Central memory CD4-positive, alpha-beta T cell (primary cell): ENCODE measurements at places on chromosomes 1 and 21.
A peak's percentile ranks its signal among the peaks of the same experiment; 100 is the strongest.

- DNase-seq = no peak
These were observed 30.6 kb downstream of the IFNAR1 start for GRCh38 chr21:33355355-33355754.

DNA sequence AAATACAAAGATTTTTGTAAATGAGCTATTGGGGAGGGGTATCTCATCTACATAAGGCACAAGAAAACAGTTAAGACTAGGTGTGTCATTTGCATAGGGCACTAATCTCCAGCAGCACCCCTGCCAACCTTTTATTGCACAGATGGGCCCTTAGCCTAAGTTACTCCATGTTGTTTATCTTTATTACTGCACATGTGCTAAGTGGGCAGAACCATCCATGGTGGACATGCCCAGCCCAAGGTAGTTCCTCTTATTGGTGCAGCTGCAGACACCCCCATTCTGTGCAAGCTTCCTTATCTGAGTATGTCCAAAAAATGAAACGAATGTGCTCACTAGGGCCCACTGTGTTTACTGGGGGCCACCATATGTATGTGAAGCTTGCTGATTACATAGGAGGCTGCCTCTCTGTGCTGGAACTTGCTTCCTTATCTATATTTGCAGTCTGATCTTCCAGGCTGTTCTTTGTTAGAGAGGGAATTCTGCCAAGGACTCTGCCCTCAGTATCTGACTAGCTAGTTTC is 77.3 kb upstream of the NEK7 start:
- DNase-seq = no peak

DNA sequence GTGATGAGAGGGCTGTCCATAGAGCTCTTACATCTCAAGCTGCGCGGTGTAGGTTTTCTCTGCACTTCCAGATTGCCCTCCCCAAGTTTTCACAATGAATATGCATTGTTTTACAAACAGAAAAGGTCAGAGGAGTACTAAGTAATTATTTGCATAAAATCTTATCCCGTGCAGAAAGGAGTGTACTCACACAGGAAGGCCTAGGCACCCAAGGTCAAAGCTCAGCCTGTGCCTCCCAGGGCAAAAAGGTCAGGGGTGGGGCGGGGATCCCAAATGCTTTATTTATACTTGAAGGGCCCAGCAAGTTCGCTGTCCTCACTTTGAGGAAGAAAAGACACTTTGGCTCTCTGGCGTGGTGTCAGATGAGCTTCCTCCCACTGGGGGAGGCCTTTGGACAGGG is 10.3 kb upstream of the KCNE1 start:
- DNase-seq = no peak

- DNase-seq = no peak
These were observed 53.8 kb upstream of the TARDBP start for GRCh38 chr1:10958614-10959013.

DNA sequence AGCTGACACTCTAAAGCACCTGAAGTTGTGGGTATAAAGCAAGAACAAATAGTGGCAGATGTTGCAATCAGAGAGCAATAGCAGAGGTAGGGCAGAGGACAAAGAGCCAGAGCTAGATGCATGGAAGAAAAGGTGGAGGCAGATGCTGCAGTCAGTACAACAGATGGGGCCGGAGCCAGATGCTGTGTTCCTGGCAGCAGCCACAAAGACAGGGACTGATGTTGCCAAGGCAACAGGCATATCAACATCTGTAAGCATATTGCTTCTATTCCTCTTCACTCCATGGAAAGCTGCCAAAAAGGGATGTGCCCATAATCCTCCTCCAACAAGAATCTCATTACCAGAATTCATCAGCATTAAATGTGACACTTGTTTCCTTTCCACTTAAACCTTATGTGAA is 108.0 kb downstream of the TNNI3K start:
- DNase-seq = no peak

GRCh38 chr1:41696381-41696780 is 211.9 kb upstream of the EDN2 start:
- DNase-seq = no peak

DNA sequence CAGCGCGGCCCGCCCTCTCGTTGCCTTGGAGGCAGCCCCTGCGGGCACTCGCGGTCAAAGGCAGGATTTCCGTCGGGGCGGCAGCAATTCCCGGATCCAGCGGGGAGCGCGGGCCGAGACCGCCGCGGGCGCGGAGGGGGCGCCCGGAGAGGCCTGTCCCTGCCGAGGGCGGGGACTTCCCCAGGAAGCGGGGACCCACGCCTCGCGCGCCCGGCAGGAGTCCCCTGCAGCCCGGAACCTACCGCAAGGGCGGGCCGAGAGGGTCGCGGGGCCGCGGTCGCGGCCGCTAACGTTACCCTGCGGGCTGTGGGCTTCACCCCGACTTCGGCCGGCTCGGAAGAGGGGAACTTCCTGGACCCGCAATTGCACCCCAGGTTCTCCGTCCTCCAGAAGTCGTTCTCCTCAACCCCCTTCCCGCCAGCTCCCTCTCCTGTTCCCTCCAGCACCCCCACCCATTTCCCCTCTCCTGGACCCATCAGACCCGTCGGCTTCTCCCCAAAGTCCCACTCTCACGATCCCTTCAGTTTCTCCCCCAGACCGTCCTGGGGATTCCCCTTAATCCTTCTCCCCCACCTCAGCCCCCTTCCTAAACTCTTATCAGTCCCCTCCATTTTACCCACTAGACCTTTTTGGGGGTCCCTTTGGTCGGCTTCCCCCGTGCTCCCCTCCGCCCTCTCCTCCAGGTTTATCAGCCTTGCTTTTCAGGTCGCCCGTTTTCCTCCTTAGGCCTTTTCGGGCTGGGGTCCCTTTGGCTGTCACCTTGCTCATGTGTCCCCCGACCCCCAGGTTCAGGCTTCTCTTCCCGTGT is 604 bp downstream of the FGR start:
- peak; percentile 52 for DNase-seq

GRCh38 chr1:204788470-204788869 is 82.2 kb upstream of the NFASC start:
- no peak for DNase-seq

- no peak for DNase-seq
These were observed 8.2 kb upstream of the DENND1B start for GRCh38 chr1:197783510-197783948.

GRCh38 chr1:185663771-185664296 is 70.4 kb upstream of the HMCN1 start:
- DNase-seq = no peak

DNA sequence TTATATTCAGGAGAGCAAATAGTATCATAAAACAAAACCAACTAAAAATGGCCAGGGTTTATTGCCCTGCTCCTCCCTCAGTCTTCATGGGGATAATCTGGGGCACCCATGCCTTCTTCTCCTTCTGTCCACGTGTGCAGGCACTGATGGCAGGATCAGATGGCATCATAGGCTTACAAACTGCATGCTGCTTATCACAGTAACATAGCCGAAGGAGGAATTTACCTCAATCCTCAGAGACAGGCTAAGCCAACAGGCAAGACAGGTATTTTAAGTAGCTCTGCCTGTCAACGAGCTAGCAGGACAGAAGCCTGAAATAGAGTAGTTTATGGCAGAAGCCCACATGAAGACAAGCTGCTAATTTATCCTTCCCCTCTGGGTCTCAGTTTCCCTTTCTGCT is 9.4 kb downstream of the LAMB3 start:
- no peak for DNase-seq

GRCh38 chr21:43712268-43712942 is 6.5 kb upstream of the PDXK start:
- no peak for DNase-seq

GRCh38 chr1:151714820-151715725 is 1.5 kb downstream of the CELF3 start:
- DNase-seq = no peak

- no peak for DNase-seq
These were observed 15.6 kb downstream of the PDE9A start for GRCh38 chr21:42669041-42669440.

DNA sequence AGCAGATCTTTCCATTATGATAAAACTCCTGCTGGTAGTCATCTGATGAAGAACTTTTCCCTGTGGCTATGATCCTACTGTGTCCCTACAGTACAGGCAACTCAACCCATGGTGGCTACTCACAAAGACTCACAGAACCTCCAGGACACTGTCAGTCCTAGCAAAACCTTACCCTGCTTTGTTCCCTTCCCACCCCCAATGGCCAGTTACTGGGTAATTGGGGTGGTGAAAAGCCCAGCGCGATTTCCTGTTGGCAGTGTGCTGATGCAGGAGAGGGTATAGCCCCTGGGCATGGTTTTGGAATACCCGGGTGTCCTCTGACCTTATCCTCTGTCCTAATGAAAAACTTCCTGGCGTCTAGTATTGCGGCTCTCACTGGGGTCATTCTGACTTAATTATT is 533 bp upstream of the RGL1 start:
- DNase-seq = no peak

DNA sequence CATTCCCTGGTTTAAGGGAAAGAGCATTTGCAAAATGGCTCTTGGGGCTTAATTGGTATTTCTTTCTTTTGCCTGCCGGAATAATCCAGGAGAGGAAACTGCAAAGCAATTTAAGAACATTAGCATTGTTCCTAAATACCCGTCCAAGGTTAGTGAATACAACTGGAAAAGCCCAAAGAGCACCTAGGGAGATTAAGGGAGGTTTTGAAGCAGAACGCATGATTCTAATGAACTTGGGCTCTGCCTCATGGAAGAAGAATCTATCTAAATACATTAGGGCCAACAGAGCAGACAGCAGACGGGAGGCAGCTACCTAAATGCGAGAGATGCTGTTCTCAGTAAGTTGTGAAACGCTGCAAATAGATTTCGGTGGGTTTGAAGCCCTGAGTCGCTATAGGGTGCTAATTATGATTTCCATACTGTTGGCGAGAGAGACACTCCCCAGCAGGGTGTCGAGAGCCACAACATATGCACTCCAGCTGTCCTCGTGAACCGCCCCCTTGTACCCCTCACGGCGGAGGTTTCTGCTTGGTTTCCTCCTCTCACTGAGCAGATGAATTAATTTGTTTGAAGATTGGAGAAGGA is 326.7 kb upstream of the CAMK1G start:
- DNase-seq = no peak

GRCh38 chr1:84834419-84835064 is 58.5 kb downstream of the LPAR3 start:
- no peak for DNase-seq

DNA sequence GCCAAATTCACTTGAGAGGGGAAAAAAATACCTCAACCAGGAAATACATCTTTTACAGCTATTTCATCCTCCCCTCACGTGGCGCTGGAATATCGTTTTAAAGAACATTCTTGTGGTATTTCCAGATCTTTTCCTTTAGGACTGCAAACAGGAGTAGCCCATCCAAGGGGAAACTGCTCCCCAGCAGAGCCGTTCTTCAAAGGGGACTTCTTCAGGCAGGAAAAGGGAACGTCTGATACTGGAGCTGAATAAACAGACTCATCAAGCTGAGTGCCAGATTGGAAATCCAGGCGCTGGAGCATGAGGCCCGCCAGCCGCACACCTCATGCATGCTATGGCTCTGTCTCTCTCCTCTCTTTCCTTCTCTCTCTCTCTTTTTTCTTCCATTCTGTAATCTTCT is 34.0 kb upstream of the PROX1 start:
- no peak for DNase-seq

DNA sequence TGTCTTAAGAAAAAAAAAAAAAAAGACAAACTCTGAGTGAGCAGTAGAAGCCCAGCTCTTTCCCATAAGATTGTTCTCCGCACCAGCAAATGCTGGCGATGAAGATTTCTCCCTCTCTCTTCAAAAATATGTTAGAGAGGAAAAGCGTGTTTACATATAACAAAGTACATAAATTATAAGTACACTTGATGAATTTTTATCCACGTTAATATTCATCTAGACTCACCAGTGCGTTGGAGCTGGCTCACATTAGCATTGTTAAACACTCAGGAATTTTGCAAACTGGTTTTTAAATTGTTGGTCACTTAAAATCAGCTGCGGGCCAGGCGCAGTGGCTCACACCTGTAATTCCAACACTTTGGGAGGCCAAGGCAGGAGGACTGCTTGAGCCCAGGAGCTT is 56.0 kb downstream of the RUNX3 start:
- DNase-seq = no peak
